Large intestine (tissue), 12 donors: ENCODE measurements at places on chromosomes 2 and 18.

- no peak for DNase-seq
These were observed 440.2 kb downstream of the TRIB2 start for GRCh38 chr2:13156916-13157315.

GRCh38 chr18:23143815-23144261 lies 8.6 kb downstream of the CABLES1 start:
- peak; percentile 37 for DNase-seq

- no peak for DNase-seq
These were observed 52.1 kb downstream of the NFATC1 start for GRCh38 chr18:79447703-79448367.

- DNase-seq: no peak
These were observed 42.8 kb downstream of the KLHL14 start for GRCh38 chr18:32730068-32730467.

DNA sequence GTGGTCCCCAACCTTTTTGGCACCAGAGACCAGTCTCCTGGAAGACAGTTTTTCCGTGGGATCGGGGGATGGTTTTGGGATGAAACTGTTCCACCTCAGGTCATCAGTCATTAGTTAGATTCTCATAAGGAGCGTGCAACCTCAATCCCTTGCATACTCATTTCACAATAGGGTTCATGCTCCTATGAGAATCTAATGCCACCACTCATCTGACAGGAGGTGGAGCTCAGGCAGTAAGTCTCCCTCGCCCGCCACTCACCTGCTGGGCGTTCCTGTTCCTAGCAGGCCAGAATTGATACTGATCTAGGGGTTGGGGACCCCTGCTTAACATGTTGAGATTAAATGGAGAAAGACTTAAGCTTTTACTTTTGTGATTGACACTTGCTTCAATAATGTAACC lies 9.9 kb downstream of the NABP1 start:
- DNase-seq: peak; percentile 26

DNA sequence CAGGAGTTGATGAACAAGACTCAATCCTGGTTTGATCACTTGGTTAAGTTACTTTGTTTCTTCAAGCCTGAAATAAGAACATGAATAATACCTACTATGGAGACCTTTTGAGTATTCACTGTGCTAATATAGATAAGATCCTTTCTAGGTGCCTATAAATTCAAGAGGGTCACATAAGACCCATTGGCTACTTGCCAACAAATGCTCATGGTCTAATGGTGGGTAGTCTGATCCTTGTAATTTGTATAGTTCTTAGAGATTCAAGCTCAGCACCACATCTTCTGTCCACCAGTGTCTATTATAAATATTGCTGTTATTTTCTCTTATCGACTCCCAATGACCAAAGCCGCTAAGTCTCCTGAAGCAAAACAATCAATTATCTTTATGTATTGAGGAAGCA lies 27.4 kb upstream of the ACSL3 start:
- no peak for DNase-seq

DNA sequence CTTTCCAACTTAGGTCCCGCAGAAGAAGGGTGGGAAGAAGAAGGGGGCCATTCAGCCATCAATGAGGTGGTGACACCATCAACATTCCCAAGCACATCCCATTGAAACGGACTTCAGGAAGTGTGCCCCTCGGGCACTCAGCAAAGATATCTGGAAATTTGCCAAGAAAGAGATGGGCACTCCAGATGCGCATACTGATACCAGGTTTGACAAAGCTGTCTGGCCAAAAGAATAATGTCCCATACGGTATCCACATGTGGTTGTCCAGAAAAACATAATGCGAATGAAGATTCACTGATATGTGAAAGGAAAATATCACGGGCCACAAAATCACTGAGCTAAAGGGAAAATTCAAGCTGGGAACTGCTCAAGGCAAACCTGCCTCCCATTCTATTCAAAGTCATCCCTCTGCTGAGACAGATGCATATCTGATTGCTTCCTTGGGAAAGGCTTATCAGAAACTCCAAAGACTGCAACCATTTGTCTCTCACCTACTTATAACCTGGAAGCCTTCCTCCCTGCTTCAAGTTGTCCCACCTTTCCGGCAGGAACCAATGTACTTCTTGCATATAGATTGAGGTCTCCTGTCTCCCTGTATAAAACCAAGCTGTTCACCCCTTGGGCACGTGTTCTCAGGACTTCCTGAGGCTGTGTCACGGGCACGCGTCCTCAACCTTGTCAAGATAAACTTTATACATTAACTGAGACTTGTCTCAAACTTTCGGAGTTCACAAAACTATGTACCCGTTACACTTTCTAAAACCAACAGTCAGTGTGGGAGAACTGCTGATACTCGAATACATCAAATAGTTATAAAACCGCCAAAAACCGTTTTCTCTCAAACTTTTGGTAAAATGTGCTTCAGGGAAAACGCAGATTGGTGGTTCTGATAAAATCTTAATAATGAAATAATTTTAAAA lies 1.3 kb upstream of the PDK1 start:
- peak; percentile 39 for DNase-seq

GRCh38 chr2:122391726-122392125 lies 636.3 kb downstream of the TSN start:
- DNase-seq: no peak

DNA sequence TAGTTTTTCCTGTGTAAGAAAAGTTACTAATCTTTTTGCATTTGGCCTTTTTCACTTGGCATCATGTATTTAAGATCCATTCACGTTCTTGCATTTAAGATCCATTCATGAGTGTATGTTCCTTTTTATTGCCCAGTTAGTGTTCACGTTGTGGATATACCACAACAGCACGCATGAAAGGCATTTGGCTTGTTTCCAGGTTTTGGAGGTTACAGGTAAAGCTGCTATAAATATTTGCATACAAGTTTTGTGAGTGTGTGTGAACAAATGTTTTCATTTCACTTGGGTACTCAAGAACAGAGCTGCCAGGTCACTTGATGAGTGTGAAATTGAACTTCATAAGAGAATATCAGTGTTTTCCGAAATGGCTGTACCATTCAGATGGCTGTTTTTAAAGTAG lies 121.2 kb downstream of the CCBE1 start:
- no peak for DNase-seq

DNA sequence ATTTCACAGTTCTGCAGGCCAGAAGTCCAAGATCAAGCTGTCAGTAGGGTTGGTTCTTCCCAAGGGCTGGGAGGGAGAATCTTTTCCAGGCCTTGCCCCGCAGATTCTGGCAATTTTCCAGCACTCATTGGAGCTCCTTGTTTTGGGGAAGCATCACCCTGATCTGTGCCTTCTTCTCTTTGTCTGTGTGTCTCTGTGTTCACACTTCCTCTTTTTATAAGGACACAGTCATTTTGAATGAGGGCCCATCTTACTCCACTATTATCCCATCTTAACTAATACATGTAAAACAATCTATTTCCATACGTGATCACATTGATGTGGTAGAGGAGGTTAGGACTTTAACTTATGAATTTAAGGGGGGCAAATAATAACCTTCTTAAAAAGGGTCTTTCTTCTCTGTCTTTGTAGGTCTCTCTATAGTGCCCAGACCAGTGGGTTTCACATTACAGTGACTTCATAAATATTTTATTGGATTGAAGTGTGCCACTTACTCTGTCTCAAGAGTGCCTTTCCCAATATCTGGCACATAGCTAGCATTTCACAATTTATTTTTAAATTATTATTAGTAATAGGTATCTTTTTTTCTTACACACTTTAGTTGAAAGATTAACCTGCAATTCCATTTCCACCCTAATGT lies 68.9 kb upstream of the CBLN2 start:
- no peak for DNase-seq

- DNase-seq: no peak
These were observed 52.4 kb downstream of the DYSF start for GRCh38 chr2:71505770-71506140.

DNA sequence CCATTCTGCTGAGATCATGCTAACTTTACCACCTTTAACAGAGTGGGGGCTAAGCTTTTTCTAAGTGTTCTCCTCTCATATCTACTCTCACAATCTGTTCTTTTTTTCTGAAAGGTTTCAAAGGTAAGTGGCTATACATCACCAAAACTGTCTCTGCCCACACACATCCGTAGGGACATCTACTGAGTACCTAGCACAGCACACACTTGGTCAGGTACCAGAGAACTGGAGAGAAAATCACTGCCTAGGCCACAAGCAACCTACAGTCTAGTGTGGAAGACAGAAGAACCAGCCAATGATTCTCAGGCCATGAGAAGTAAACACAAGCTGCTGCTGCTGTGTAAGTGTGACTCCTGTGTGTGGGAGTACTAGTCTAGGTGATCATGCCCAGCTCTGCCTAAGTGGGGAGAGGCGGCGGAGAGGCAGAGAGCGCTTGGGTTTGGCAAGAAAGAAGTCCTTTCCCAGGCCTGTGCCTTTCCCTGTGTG lies 176.1 kb upstream of the ZFP36L2 start:
- no peak for DNase-seq

DNA sequence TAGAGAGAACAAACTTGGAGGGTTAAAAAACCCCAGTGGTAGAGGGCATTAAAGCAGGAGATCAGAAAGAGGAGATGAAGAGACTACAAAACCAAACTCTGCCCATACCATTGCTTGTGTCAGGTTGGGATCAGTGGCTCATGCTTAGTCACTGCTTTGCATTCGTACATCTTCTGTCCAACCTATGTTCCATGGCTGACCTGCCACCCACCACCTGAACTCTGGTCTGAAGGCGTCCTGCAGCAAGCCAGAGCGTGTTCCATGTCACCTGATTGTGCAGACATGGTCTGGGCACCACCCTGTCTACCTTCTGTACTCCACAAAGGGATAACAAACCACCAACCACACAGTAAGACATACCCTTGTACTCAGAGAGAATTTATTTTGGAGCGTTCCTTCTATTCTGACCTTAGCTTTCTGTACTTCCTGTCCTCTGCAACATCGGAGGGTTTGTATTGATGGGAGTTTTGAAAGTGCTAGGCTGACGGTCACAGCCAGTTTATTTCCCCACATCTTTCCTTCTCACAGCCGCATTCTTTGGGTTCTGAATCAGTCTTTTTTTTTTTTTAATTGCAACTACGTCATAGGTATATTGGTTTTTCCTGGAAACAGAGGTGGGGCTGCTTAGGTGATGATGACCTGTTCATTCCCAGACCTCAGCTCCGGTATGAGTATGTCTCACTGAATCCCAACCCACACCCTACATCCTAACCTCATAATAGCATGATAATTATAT lies 88.3 kb downstream of the SOWAHC start:
- DNase-seq: peak; percentile 83

GRCh38 chr2:45257820-45258219 lies 248.6 kb upstream of the SIX2 start:
- DNase-seq: no peak

DNA sequence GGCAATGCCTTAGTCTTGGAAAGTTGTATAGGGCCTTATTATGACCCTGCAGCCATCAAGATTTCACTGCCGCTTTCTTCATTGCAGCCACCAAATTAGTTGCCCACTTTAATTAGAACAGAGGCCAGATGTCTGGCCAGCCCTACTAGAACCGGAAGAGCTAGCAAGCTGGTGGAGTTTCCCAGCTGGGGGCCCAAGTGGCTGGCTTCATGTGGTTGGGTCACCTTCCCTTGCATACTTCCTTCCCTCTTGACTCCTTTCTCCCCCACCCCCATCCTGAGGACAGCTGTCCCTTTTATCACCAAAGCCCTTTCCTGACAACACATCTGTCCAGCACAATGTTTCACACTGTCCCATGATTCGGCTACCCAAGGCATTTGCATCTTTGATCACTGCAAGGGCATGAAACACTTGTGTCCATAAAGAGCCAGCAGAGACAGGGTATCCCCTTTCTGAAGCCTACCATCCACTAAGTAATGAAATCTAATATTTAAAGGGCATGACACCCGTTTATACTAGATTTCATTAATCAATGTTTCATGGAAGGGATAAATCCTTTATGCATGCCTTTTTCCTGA lies 187.2 kb downstream of the BCL11A start:
- DNase-seq: no peak

DNA sequence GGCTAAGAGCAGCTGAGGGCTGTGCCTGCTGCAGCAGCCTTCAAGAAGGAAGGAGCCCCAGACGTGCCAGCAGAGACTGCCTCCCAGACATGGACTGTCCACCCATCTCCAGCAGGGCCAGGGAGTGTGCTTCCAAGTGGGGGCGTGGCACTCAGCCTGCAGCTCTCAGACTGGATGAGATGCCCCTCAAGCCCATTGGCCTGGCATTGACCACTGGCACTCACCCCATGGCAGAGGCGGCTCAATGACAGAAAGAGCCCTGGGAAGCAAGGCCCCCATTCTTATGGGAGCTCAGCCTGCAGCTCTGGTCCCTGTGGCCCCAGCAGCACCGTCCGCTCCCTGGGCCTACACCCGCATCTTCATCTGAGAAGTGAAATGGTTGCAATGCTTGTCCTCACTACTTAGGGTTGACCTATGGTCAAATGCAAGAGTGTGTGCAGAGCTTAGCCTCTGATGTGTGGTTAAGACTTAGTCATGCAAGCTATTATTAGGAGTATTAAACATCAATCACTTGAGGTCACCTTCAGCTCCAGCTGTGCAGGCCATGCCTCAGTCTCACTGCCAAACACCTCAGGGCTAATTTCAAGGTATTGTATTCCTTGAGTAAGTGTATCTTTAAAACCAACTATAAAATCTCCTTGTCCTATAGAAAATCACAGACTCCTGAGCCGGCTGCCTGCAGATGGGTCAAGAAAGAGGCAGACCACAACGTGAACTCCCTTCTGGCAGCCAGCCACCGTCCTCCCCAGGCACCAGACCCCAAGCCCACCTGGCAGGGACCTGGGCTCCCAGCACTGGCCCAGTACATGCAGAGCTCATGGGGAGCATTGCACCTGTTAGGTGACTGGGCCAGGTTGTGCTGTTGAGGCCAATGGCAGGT lies 194.8 kb downstream of the NDUFA10 start:
- DNase-seq: no peak
